ENCODE measurements at places on chromosomes 7 and 10.

DNA sequence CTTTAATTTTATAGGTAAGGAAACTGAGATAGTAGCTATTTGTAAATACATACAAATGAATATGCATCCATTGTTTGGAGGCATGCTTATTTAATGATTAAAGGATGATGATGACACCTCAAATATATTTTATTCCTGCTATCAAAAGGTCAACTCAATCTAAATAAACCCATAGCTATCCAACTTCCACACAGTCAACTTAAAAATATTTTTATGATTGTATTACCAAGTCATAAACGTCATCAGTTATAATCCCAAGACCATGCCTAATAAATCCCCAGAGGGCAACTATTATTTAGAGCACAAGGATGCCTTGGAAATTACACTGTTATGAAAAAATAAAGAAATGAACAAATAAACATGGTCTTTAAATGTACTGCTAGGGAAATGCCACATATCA is 102.1 kb downstream of the MPP7 start:
- no peak for DNase-seq

DNA sequence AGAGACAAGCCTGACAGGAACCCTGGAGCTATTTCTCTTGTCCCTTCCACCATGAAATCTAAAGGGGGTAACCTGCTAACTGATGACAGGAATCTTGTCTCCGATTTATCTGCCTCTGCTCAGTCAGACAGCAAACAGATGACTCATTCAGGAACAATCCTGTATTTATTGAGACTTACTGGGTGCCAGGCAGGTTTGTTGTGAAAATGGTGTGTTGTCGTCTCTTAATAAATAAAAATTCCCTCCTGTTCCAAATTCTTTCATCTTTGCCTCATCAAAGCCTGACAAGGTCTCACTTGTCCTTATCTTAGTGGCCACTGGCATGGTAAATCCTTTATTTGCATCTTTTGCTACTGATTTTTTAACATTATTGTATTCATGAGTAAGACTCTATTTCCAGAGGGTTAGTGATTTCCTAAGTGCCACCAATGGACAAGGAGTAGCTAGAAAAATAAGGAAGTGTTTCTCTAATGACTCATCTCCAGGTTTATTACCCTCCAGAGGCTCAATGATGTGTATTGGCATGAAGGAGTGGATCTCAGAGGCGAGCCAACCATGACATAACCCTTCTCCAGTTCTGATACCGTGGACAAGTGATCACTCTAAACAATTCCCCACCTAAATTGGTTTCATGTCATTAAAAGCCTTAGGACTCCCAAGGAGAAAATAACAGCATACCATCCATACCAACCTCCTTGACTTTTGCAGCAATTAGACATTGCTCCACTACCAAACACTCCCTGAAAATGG is 724.0 kb downstream of the GRID1 start:
- no peak for DNase-seq

DNA sequence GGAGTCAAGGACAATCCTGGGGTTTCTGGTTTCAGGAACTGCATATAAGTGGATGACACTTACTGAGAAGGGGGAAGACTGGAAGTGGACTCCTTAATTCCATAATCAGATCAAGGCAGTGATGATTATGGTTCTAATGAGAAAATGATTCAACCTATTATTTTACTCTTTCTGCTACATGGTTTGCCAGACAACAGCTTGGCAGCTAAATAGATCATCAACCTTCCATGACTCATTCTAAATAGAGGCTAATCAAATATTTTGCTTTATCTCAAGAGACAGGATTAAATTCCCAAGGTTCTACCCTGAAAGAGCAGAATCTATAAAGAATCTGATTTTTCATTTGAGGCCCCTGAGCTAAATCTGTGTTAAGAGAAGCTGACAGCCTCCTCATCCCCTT is 46.3 kb downstream of the CNNM1 start:
- DNase-seq, result no peak

DNA sequence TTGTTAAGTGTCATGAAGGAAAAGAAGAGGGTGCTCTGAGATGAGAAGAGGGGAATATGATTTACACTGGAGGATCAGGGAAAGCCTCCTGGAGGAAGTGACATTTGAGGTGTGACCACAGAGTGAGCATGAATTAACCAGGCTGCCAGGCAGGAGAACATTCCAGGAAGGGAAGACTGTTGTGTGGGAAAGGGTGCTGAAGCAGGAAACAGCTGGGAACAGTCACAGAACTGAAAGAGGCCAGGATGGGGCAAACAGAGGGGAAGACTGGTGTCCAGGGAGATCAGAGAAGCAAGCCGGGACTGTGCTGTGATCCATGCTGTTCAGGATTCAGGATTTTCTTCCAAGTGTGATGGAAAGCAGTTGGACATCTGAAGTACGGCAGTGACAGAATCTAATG is 14.9 kb downstream of the HIPK2 start:
- no peak for DNase-seq

- no peak for DNase-seq
These were observed at the start of gene KCNIP2 for GRCh38 chr10:101843032-101844021. Gene KCNIP2 (minus strand): TSS chr10:101843800. CDS start chr10:101843568, 232 bp downstream.

- no peak for DNase-seq
These were observed 84.5 kb downstream of the SRPK2 start for GRCh38 chr7:105304040-105304895.

DNA sequence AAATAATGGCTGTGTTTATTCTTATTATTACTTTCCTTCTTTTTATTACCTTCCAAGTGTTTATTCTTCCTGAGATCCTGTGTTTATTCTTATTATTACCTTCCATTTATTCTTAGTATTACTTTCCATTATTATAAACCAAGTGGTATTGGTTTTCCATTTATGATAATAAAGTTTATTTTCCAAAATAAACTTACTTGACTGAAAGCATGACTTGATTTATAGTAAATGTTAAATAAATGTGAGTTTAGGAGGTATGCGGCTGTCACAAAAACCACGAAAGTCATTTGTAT is 20.2 kb downstream of the WIPF3 start:
- no peak for DNase-seq

GRCh38 chr7:4079956-4080355 is 602.1 kb upstream of the FOXK1 start:
- peak; percentile 48 for DNase-seq

DNA sequence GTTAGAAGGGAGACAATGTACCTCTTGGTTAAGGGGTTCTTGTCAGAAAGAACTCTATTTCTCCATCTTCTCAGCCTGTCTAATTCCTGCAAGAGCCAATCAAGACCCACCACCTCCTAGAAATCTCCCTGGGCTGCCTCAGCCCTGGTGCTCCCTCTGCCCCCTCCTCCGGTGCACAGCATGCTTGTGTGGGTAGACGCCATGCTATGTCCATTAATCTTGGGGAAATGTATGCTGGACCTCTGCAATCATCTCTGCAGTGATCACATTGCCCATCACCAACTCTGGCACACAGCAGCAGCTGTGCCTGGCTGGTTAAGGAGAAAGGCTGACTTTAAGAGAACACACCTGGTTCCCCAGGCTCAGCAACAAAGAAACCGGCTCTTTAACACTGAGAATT is 37.3 kb downstream of the SH3PXD2A start:
- no peak for DNase-seq

GRCh38 chr10:105534086-105534485 is 893.0 kb downstream of the SORCS3 start:
- DNase-seq, result no peak

GRCh38 chr7:2295936-2296620 is 18.2 kb downstream of the SNX8 start:
- no peak for DNase-seq

GRCh38 chr7:5553298-5553877 is 129.8 kb upstream of the TNRC18 start:
- DNase-seq, result no peak

DNA sequence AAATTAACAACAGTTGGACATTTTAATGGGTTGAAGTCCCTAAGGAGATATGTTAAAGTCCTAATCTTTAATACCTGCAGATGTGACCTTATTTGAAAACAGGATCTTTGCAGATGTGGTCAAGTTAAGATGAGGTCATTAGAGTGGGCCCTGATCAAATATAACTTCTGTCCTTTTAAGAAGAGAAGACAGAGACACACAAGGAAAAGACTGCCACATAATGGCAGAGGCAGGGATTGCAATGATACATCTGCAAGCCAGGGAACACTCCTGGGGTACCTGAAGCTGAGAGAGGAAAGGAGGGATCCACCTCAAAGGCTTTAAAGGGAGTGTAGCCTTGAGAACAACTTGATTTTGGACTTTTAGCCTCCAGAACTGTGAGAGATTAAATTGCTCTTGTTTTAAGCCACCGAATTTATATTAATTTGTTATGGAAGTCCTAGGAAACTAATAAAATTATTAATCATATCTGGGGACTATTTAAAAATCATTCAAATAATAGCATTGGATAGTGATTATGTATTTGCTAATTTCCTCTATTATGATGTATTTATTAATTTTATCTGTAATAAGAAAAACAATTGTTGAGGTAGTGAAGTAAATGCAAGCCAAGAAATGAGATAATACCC is 700.0 kb upstream of the PCDH15 start:
- no peak for DNase-seq

- DNase-seq, result no peak
These were observed 4.9 kb downstream of the TRIM8 start for GRCh38 chr10:102648889-102649796.

GRCh38 chr7:154406312-154406711 is 354.1 kb downstream of the DPP6 start:
- DNase-seq, result no peak

- no peak for DNase-seq
These were observed 372.4 kb downstream of the SUGCT start for GRCh38 chr7:40507166-40507565.

DNA sequence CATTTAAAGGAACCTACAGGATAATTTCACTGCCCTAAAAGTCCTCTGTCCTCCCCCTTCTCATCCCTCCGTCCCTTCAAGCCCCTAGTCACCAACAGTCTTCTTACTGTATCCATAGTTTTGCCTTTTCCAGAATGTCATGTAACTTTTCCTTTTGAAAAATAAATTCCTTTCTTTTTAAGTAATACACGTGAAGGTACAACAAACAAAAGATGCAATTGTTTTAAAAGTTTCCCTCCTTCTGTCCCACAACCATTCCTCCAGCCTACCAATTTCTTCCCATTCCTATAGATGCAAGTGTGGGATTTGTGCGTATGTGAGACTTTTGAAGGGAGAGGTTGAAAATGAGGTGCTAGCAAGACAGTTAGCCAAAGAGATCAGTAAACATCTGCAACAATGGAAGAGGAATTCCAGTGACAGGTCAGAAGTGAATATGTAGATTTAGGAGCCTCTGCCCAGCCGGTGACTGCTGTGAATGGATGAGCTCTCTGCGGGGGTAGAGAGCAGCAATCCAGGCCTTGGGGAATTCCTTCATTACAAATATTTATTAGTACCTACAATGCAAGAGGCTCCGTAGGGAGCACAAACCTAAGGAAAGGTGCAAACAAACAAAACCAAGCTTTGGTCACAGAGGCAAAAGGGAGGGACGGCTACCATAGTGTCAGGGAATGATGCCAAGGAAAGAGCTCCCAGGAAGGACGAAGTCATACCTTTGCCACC is 243.6 kb downstream of the SKIDA1 start:
- no peak for DNase-seq

- peak; percentile 6 for DNase-seq
These were observed 2.2 kb upstream of the DNA2 start for GRCh38 chr10:68474021-68474420.

DNA sequence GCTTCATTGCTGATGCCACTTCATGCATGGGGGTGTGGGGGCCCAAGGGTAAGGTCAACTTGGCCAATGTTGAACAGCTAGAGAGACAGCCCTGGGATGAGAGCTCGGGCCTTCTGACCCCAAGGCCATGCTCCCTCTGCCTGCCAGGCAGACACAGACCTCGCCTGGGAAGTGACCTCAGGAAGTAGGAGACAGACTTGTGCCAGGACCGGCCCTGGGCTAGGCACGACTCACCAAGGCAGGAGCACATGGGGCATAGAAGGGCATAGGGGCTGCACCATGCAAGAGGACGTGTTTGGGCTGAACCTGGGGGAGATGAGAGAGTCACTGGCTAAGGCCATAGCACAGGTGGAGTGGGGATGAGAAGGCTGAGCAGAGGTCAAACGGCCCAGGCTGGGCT is 27.1 kb downstream of the ZCCHC24 start:
- DNase-seq, result no peak

- DNase-seq, result no peak
These were observed 18.9 kb downstream of the GBX1 start for GRCh38 chr7:151148319-151149259.

GRCh38 chr7:121831801-121832200 is 41.2 kb upstream of the PTPRZ1 start:
- no peak for DNase-seq

DNA sequence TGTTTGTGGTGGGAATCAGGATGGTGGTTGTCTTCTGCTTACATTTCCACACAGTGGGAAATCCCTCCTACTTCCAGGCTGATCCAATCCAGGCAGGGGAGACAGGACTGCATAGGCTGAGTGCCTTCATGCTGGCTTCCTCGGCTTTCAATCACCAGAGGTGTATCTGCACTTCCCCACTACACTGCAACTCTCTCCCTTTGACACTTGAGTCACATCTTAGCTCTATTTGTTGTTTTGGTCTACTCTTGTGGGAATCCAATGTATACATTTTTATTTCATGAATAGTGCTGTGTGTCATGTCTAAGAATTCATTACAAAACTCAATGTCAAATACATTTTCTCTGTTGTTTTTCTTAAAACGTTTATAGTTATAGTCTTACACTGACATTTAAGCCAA is 735.6 kb downstream of the XPNPEP1 start:
- no peak for DNase-seq

- DNase-seq, result no peak
These were observed 105.8 kb downstream of the ARHGAP21 start for GRCh38 chr10:24617771-24618396.

GRCh38 chr7:78530351-78530750 is 731.8 kb downstream of the PHTF2 start:
- DNase-seq, result no peak

DNA sequence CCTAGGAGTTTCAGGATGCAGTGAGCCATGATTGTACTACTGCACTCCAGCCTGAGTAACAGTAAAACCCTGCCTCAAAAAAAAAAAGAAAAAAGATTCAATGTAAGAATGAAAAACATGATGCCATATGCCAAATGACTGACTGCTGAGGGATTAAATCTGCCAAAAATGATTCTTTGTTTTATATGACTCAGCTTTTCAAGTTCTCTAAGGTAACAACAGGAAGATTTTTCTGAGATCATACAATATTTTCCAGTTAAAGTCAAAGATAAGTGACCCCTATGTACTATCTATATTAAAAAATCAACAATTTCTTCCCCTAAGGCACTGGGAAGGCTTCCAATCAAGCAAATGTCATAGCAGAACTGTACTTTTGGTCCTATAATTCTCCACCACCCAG is 271.2 kb upstream of the IMMP2L start:
- DNase-seq, result no peak

GRCh38 chr10:116779076-116779687 is 36.8 kb upstream of the HSPA12A start:
- no peak for DNase-seq

DNA sequence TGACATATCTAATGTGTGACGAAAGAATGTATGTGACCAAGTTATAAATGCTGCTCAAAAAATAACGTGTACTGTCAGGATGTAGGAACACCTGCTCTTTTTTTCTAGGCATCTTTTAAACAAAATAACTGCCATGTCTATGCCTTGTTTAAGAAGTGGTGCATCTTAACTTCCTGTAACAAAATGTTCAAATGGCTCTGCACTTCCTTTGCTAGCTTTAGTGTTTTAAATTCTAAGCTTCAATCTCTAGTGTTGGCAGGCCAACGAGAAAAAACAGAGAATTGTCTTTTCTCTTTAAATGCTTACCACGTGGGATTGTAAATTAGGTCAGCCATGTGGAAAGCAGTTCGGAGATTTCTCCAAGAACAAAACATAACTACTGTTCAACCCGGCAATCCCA is 14.6 kb upstream of the PDSS1 start:
- no peak for DNase-seq

- DNase-seq, result no peak
These were observed 1.0 kb downstream of the FFAR4 start for GRCh38 chr10:93567277-93568104.

Measured in type B pancreatic cell (in vitro differentiated cells).